ENCODE measurements at places on chromosomes 2 and 18.

- DNase-seq = no peak
Observed at GRCh38 chr2:30666266-30666874, 140.9 kb downstream of the CAPN13 start.

GRCh38 chr2:47654790-47655562 lies 128.0 kb upstream of the MSH6 start:
- DNase-seq = no peak

- DNase-seq = no peak
Observed at GRCh38 chr18:9428301-9428706, 47.0 kb upstream of the RALBP1 start.

DNA sequence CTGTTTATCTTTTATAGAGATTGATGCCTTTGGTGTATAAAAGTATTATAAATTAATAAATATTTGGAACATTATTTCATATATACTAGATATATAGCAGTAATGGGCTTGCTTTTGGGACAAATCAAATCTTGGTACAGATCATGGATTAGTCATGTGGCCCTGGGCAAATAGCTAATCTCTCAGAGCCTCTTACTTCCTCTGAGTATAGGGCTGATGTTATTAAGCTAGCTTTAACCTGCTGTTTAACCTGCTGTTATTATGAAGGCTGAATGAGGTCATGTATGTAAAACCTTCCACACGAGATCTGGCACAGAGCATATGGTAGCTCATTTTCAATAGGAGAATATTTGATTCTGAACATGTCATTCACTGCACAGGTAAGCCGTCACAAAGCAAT lies 5.7 kb downstream of the ITGB6 start:
- DNase-seq = no peak

GRCh38 chr18:27382567-27383216 lies 197.6 kb upstream of the CHST9 start:
- DNase-seq = no peak

DNA sequence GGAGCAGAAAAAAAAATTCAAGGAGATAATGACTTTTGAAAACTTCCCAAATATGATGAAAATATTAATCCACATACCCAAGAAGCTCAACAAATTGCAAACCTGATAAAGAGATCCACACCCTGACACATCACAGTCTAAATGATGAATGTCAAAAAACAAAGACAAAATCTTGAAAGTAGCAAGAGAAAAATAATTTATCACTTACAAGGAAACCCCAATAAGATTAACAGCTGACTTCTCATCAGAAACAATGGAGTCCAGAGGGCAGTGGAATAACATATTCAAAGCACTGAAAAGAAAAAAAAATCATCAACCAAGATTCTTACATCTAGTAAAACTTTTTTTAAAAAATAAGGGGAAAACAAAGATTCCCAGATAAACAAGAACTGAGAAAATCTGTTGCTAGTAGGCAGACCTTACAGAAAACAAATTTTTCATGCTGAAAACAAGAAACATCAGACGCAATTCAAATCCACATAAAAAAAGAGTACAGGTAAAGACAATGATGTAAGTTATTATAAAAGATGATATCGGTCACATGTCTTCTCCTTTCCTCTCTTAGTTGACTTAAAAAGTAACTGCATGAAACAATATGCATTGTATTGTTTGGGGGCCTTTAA lies 21.3 kb downstream of the SLC66A2 start:
- no peak for DNase-seq

DNA sequence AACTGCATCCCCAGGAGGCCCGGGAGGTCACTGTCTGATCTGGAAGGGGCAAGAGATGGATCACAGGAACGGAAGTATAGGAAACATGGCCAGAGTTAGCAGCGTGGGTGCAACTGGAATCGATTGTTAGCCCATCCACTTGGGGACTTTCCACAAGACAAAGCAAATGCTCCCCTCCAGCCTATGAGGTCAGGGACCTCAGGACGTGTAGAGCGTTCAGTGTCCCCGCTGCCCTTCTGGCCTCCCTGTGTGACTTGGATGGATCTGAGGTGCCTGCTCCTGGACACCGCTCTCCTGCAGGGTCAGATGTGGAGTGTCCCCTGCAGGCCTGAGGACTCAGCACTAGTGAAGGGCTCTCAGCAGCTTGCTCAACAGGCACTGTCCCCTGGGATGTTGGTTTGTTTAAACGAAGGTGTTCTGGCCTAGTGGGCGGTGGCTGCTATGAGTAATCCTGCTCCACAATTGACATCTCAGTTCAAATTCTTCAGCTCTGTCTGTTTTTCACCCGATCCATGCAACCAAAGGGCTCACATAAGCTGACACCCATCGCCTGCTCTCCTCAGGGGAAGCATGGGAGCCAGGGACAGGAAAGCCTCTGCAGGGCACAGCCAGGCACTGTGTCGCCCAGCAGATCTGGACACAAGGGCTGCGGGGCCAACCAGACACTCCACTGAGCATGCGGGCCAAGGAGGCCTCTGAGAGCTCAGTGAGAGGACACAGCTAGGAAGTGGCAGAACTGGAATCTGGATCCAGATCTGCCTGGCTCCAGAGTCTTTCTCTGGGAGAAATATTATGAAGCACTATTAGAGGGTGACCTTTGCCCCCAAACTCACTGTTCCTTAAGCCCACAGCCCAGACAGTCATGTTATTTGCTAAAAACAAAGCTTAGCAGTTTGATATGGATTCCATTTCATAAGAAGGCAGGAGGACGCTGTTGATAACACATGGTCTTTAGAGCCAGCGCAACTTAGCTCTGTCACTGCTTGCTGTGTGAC lies 78.5 kb downstream of the RHOB start:
- DNase-seq = no peak

- no peak for DNase-seq
Observed at GRCh38 chr2:88053934-88054781, 1.4 kb downstream of the KRCC1 start.

- no peak for DNase-seq
Observed at GRCh38 chr2:239315308-239315707, 85.5 kb downstream of the HDAC4 start.

GRCh38 chr2:58428096-58429013 lies 187.2 kb upstream of the FANCL start:
- no peak for DNase-seq

DNA sequence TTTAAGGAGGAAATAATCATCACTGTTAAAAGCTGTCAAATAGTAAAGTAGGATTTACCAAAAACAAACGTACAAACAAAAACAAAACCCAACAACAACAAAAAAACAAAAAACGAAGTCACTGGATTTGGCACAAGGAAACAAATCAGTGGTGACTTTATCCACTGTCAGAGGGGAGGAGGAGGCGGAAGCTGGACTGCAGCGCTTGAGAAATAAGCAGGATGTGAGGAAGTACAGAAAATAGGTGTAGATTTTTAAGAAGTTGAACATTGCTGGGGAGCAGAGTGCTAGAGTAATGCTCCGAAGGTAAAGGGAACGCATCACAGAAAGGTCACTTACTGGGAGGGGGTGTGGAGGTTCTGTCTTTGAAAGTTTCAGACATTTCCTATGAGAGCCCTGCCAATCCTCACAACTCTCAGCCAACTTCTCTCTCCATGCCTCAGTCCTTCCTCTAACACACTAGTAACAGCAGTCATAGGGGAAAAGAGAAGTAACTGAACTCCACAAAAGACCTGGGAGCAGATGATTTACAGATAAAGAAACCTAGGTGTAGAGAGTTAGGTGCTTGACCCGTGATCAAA lies 220.2 kb upstream of the SMAD7 start:
- DNase-seq = no peak

DNA sequence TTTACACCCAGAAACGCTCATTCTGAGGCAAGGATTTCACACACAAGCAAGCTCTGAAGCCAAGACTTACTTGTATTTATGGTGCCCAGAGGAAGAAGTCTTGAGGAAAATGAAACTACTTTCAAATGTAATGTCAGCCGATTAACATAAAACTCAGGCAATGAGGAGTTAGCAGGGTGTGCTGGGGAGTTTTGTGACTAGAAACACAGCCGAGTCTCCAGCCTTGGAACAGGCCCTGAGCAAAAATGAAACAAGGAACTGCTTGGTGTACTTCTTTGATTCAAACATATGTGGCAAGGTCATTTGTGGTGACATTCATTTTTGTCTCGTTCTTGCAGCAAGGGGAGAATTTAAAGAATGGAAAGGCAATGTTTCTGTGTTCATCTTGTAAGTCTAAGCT lies 4.5 kb downstream of the DYTN start:
- DNase-seq = no peak

DNA sequence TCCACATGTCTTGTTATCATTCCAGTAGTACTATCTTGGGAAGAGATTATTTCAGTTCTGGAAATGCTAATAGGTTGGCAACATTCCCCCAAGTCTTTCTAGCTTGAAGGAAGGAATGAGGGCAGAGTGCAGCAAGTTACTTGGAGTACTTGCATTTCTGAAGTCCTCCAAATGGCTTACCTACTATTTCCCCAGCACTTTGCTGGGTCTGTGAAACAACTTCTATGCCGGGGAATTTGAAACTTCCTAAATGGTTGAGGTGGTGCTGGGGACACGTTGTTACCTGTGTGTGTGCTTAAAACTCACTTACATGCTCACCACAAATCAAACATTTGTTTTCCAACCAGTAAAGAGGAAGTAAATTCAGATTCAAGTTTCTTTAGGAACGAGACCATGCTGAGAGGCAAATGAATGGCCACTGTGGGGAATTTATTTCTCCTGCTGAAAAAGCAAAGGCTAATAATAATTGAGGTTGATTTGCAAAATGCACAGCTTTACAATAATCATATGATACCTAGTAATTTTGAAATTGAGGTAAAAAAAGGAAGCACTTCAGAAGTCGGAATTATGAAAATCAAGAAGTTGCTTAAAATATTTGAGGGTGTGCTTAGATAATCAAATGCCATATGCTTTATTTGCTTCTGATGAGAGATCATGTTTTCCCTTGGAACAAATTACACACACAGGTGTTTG lies 1167.7 kb upstream of the ZEB2 start:
- DNase-seq = no peak

DNA sequence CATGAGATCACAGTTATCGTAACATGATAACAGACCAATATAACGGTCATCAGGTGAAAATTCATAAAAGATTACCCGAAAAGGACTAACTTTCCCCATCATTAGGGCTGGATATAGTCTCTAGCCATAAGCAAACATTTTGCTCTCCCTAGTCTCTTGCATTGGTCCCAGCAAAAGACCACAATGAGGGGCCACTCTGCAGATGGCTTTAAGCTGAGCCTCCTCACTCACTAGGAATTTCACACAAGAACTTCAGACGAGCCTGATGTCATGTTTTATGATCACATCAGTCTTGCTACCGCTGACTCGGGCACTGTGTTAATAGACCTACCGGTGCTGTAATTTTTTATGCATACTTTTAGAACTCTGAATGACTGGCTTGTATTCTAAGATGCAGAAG lies 35.2 kb downstream of the STK17B start:
- DNase-seq = no peak

GRCh38 chr2:735670-736218 lies 58.5 kb upstream of the TMEM18 start:
- no peak for DNase-seq

- no peak for DNase-seq
Observed at GRCh38 chr2:160574468-160575140, 81.0 kb upstream of the RBMS1 start.

DNA sequence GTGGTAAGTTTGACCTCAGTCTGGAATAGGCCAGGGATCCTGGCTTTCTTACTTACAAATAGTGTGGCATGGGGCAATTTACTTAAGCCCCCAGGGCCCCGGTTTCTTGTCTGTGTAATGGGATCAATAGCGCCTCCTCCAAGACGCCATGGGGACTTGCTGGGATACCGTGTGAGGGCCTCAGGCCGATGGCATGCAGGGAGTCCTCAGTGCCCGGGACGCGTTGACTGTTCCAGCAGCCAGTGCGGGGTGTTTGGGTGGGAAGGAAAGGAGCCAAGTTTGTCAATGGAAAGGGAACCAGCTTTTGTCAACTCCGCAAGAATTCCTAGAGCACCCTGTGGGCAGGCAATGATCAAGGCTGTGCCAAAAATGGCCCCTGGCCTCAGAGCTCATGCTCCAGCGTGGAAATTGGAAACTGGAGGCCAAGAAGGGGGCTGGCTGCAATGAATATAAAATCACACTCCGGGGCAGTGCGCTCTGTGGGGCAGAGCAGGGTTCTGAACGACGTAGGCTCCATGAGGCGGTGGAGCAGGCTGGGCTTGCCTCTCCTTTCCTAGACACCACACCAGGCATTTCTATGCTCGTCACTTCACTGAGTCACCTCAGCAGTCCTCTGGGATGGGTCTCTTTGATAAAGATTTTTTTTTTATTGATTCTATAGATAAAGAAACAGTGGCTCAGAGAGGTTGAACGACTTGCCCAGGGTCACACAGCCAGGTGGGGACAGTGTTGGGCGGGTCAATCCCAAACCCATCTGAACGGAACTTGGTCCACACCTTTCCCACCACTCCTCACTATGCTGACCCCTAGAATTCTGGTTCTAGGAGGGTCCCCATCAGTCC lies 56.7 kb upstream of the ASAP2 start:
- no peak for DNase-seq

DNA sequence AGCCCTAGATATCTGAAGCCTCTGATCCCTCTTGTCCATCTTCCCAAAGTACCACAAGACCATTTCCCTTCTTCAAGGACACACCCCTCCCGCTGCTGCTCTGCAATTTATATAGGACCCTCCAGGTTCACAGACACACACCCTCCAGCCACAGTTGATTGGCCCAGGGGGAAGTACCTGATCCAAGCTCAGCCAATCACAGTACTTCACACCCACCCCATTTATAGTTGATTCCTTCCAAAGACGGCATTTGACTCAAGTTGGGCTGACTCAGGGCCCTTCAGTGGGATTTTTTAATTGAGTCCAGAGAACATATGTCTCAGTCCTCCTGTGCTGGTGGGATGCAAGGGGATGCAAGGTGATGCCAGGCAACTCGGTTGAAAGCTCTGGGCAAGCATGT lies 59.2 kb downstream of the GYPC start:
- no peak for DNase-seq

DNA sequence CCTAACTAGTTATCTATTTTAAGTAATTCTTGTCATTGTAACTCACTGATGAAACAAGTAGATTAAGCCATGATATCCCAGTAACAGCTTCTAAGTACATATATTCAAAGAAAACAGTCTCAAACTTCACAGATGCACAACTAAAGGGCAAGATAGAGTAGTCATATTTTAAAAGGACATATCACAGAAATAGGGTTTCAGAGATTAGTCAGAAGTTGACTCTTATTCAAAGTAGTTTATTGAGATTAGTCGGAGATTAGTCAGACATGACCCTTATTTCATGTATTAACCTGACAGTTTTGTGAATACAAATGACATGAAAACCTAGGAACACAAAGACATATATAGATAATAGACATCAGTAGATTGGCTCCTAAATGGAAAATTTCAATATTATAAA lies 15.9 kb upstream of the CHAC2 start:
- DNase-seq = no peak

- no peak for DNase-seq
Observed at GRCh38 chr18:55819448-55819847, 231.5 kb upstream of the TCF4 start.

GRCh38 chr2:42893047-42893758 lies 100.8 kb upstream of the HAAO start:
- no peak for DNase-seq

- DNase-seq = no peak
Observed at GRCh38 chr2:236731767-236732580, 162.3 kb downstream of the ACKR3 start.

GRCh38 chr2:98137196-98137595 lies 50.2 kb downstream of the VWA3B start:
- no peak for DNase-seq
